T-helper 1 cell (primary cell): ENCODE measurements at places on chromosomes 6 and 20.

GRCh38 chr6:1335367-1336037 lies 23.6 kb downstream of the FOXQ1 start:
- DNase-seq: no peak

GRCh38 chr20:17594443-17594842 lies 24.6 kb downstream of the DSTN start:
- DNase-seq: no peak

GRCh38 chr6:89793586-89793985 lies 26.0 kb downstream of the MDN1 start:
- no peak for DNase-seq

- DNase-seq: no peak
Observed at GRCh38 chr6:69827276-69827893, 30.6 kb upstream of the LMBRD1 start.

GRCh38 chr6:75201901-75202672 lies 3.8 kb downstream of the COL12A1 start:
- DNase-seq: no peak

DNA sequence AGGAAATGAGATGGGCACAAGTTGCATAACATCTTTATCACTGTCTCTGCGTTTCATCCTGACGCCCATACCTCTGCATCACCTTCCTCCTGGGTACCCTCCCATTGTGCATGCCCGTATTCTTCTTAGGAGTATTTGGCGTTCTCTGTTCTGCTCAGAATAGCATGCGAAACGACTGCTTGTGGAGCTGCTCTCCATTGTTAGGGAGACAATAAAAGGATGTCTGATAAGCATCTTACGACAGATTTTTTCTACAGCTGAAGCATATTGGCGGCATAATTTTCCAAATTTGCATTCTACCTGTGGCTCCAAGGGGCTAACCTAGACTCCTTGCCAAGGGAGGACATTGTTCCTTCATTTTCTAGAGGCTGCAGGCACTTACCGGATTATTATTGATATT lies 118.6 kb downstream of the EDN1 start:
- DNase-seq: no peak

GRCh38 chr6:45707176-45707575 lies 308.5 kb downstream of the CLIC5 start:
- no peak for DNase-seq

DNA sequence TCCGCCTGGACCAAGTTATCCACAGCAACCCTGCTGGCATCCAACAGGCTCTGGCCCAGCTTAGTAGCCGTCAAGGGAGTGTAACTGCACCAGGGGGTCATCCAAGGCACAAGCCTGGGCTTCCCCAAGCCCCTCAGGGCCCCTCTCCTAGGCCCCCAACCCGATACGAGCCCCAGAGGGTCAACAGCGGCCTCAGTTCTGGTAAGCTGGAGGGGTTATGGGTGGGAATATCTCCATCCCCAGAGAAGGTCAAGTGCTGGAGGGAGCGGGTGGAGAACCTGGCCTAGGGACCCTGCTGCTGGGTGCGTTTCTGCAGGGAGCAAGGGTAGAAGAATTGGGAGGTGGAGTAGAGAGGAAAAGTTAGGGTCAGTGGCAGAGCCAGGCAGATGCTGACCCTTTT lies 12.9 kb downstream of the PRRC2A start:
- no peak for DNase-seq

GRCh38 chr6:12585497-12585958 lies 131.0 kb upstream of the PHACTR1 start:
- DNase-seq: no peak

DNA sequence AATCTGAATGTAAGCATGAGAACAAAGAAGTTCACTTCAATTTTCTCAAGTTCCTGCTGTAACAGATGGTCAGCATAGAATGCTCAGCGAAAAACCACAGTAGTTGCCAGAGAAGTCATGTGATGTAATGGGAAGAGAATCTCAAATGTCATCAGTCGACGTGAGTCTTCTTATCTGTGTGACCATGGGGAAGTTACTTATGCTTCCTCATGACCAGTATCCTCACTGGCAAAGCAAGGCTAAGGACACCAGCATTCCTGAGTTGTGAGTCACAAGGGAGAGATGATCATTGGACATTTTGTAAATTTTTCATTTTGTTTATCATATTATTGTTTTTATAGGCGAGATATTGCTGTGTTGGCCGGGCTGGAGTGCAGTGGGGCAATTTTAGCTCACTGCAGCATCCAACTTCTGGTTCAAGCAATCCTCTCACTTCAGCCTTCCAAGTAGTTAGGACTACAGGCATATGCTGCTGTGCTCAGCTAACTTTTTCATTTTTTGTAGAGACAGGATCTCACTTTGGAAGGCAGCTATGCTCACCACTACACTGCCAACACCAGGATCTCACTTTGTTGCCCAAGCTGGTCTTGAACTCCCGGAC lies 21.9 kb downstream of the SGK1 start:
- no peak for DNase-seq

- no peak for DNase-seq
Observed at GRCh38 chr6:152130441-152130840, 323.0 kb downstream of the ESR1 start.

GRCh38 chr20:42485556-42485955 lies 704.1 kb downstream of the PTPRT start:
- DNase-seq: no peak

DNA sequence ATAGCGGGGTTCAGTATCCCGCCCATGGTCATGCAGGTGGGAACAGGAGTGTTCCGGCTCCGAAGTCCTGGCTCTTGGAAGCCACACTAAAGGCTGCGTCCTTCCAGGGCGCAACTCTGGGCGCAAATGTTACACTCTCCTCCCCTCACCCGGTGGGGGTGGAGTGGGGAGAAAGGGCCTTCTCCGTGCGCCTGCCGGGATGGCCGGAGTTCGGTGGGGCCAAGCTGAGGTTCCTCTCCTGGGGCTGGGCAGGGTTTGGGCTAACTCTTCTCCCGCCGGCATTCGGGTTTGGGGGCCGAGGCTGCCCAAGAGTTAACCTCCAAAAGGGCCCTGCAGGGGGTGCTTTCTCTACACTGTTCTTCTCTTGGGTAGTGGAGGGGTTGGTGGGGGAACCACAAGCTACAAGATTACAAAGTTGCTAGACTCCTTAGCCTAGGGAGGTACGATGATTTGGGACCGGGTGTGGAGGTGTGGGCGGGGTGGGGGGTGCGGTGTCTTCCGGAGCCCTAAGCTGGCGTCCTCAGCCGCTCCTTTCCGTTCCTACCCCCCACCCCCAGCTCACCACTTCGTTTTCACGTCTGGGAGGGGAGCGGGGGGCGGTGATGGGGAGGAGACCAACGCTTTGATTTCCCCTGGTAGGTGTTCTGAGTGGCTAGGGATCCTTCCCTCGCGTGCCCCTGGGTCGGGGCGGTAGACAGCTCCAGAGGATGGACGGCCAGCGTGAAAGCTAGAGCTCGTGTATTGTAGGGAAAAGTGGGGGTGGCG lies 12.3 kb downstream of the NRN1 start:
- DNase-seq: no peak

DNA sequence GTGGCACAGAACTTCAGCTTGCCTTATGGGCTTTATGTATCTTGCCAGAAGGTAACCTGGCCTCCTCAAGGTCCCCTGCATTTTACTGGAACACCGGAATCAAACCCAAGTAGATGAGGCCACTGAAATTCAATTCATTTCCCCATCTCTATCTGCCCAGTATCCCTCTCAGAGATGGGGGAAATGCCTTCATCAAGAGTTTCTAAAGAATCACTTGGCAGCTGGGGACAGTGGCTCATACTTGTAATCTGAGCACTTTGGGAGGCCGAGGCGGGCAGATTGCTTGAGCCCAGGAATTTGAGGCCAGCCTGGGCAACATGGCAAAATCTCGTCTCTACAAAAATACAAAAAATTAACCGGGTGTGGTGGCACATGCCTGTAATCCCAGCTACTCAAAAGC lies 12.9 kb downstream of the MDGA1 start:
- no peak for DNase-seq

GRCh38 chr6:75234126-75234865 lies 9.3 kb downstream of the COX7A2 start:
- DNase-seq: no peak

- DNase-seq: no peak
Observed at GRCh38 chr6:90537027-90537426, 49.8 kb downstream of the MAP3K7 start.

- DNase-seq: no peak
Observed at GRCh38 chr6:160139420-160139851, 17.8 kb downstream of the SLC22A1 start.

- DNase-seq: no peak
Observed at GRCh38 chr20:24106150-24106800, 117.7 kb upstream of the GGTLC1 start.

- DNase-seq: no peak
Observed at GRCh38 chr6:119226089-119226488, 123.5 kb downstream of the MAN1A1 start.

- no peak for DNase-seq
Observed at GRCh38 chr6:97282238-97282725, 734 bp downstream of the MMS22L start.

- DNase-seq: no peak
Observed at GRCh38 chr6:170167657-170168159, 123.2 kb downstream of the DLL1 start.

DNA sequence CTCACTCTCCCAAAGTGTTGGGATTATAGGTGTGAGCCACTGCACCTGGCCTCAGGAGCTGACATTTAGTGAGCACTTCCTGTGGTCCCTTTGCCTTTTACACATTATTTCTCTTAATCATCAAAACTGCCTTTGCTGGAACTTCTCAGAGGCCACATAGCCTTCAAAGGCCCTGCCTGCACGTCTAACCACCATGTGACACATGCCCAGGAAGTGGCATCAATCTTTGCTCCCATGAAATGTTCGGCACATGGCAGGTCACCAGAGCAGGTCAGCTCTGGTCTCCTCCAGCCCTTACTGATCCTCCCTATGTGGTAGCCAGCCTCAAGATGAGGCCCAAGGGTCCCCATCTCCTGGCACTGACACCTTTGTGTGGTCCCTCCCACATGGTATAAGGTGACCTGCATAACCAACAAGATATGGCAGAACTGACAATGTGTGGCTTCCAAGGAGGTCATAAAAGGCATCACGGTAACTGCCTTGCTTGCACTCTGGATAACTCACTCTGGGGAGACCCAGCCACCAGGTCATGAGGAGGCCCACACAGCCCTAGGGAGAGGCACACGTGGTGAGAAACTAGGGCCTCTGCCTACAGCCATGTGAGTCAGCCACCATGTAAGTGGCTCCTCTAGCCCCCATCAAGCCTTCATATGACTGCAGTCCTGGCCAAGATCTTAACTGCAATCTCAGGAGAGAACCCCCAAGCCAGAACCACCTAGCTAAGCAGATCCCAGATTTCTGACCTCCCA lies 28.8 kb upstream of the HMGA1 start:
- no peak for DNase-seq

DNA sequence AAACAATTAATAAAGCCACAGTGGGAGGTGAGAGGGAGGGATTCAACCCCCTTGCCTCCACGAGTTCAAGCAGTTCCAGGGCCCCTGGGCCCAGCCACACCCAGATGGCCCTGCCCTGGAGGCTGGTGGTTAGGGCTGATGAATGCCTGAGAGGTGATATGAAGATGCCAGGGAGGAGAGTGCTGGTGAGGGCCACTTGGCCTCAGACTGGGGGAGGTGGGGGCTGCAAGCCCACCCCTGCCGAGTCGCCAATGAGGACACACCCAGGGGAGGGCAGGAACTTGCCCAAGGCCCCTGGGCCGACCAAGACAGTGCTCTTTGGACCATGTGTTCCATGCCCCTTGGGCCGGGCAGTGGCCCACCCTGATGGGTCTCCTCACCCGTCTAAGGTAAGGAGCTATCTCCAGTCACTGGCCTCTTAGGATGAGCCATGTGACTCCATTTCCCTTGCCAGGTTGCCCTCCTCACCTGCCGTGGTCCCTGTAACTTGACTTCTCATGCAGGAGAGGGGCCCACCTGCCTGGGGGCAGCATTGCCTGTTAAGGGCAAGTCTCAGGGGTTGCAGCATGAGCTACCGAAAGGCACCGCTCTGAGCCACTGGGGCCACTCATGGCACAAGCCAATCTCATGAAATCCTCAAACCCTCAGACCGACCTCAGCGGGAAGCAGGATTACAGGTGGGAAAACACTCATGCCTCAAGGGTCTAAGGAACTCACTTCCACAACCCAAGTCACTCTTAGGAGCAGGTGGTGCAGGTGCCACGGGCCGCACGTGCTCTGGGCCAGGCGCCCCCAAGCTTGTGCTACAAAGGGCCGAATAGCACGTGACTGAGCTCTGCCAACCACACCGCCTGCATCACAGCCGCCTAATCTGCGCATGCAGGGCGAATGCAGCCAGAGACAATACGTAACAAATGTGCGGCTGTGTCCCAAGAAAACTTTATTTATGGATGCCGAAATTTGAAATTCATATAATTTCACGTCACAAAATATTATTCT lies 147.4 kb upstream of the MLN start:
- DNase-seq: no peak

GRCh38 chr20:23165964-23166363 lies 79.8 kb upstream of the CD93 start:
- DNase-seq: no peak

DNA sequence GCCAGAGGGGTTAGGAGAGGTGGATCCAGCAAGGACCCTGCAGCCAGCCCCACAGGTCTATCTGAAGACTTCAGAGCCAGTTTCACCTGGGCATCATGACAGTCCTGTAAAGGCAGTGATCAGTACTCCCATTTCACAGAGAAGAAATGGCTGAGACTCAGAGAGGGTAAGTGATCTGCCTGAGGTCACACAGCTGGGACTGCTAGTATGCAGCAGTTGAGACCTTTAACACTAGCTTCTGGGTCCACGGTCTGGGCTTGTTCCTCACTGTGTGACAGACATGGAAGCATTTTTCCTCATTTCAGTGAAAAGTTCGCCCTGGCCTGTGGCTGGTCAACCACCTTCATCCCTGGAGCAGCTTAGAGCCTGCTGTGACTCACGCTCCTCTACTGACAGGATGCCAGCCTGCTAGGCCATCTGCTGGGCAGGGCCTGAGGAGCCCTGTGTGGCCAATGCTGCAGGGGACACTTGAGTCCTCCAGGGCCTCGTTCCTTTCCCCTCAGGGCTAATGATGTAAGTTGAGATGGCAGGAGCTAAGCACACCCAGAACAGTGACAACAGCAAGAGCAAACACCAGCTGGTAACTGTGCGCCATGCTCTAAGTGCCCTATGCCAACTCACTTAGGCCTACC lies 192.0 kb downstream of the LRFN2 start:
- no peak for DNase-seq

DNA sequence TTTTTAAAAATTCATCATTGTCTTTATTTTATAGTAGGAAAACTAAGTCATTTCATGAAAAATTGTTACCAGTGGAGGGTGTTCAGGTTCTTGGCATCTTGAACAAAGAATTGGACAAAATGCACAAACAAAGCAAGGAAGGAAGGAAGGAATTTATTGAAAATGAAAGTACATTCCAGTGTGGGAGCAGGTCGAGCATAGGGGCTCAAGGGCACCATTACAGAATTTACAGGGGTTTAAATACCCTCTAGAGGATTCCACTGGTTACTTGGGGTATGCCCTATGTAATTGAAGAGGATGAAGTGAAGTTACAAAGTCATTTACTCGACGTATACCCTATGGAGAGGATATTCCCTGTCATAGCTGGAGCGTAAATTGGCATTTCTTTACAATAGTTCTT lies 37.4 kb upstream of the HDAC2 start:
- no peak for DNase-seq

GRCh38 chr6:134678436-134678889 lies 271.4 kb downstream of the ALDH8A1 start:
- DNase-seq: no peak
